ENCODE measurements at places on chromosomes 6 and 20.

DNA sequence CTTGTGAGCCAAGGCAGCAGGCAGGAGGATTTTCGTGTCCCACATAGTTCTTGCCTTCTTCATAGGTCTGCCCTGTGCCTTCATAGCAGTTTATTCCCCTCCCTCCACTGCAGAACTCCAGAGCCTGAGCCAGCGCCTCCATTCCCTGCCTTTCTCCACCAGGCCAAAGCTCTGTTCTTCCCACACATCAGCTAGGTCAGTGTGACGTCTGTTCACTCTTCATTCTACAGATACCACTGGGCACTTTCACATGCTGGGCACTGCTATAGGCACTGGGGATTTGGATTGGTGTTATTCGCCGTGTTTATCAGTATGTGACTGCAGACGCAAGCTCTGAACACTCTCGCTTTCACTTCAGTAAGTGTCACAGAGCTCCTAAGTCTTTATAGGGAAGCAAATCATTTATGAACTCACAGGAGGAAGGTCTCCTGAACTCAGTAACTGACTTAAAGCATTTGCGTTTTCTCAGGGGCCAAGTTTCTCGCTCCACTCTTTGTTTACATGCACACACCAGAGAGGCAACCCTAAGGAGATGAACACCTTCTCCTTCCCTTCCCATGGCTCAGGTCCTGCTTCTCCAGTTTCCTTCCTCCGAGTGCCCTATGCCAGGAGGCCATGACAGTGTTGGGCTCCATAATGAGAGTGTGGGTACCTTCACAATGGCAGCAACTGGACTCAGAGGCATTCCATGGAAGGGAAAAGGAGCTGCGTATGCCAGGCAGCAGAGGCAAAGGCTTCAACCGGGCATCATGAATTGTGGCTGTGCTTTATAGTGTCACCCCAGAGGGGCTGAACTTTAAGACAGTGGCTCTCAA is 6.3 kb upstream of the APMAP start:
- DNase-seq, result no peak

DNA sequence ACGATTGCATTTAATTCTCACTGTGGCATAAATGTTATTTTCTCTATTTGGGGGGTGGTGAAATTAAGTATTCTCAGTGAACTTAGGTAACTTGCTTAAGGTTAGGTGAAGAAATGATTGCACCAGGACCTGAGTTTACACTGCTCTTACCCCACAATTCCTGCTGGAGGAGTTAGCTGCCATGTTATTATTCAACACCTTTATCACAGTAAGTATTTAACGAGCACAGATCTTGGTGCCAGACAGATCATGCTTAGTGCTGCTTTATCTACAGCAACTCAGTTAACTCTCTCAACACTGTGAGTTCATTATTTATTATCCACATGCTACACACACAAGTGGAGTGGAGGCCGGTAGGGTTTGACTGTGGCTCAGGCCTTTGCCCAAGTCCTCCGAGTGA is 249.7 kb downstream of the TMEM242 start:
- no peak for DNase-seq

DNA sequence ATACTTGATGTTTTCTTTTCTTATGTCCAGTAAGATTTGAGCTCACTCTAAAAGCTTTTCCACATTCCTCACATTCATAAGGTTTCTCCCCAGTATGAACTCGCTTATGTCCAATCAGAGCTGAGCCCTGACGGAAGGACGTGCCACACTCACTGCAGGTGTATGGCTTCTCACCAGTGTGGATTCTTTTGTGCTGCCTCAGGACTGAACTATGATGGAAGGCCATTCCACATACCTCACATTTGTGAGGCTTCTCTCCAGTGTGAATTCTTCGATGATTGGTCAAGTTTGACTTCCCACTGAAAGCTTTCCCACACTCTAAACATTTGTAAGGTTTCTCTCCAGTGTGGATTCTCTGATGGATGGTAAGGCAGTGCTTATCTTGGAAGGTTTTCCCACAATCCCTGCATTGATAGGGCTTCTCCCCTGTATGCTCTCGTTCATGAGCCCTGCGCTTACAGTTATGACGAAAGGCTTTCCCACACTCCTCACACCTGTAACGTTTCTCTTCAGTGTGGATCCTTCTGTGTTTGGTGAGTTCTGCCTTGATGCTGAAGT is 9.9 kb downstream of the ZNF311 start:
- DNase-seq, result no peak

- DNase-seq, result no peak
Measured at GRCh38 chr6:166621114-166621540, 5.9 kb downstream of the RPS6KA2 start.
